ENCODE measurements at places on chromosomes 11 and 22.

DNA sequence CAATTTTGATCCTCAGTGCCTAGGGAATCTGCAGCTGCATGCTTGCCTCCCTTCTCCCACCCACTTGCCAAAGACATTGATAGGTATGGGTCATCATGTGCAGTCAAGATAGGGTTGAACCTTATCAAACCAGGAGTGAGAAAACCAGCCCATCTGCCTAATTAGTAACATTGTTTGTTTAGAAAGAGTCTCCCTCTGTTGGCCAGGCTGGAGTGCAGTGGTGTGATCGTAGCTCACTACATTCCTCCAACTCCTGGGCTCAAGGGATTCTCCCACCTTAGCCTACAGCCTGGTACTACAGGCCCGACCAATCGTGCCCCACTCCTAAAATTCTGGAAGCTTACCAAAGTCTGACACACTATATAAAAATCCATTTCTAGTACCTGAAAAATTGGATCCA, 4.6 kb downstream of the C11orf71 start:
- DNase-seq = no peak

GRCh38 chr11:88739524-88739923, 326.3 kb downstream of the GRM5 start:
- DNase-seq = no peak

- DNase-seq = no peak
These were observed 165.7 kb upstream of the GUCY1A2 start for GRCh38 chr11:107183953-107184352.

DNA sequence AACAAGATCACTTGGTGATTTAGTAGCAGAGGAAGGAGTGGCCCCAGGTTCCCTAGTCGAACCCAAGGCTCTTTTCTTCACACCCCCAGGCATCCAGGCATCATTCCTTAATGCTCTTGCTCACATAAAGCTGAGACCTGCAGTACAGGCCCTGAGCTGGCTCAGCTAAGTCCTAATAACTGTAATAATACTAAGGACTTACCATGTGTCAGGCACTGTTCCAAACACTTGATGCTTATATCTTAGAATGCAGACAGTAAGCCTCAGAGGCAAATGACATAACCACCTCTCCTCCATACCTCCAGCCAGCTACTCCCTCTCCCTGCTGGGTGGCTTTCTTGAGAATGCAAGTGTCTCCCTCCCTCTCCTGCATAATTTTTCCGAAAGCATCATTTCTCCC, 33.2 kb downstream of the ANKK1 start:
- DNase-seq = no peak

GRCh38 chr11:132876239-132876638, 656.1 kb downstream of the OPCML start:
- DNase-seq = no peak
